ENCODE measurements at places on chromosomes 16 and 17.

DNA sequence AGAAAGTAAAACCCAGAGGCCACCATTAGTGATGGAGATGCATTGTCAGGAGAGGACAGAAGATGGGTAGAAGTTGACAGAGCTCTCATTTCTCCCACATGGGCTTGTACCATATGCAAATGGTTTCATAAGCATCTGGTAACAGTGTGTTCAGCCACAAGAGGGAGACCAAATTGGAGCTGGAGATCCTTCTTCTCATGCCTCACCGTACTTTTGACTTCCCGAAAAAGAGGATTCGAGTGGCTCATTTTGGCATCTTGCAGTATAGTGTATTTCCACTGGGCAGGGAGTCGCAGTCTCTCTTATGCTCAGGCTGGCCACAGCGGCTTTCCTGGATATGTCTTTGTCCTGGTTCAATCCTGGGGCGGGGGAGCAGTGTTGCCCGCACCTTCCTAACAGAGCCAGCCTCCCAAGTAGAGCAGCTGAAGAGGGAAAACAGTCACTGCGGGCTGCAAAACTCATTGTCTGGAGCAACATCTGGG lies 23.8 kb downstream of the TBC1D3B start:
- ATAC-seq: no peak

DNA sequence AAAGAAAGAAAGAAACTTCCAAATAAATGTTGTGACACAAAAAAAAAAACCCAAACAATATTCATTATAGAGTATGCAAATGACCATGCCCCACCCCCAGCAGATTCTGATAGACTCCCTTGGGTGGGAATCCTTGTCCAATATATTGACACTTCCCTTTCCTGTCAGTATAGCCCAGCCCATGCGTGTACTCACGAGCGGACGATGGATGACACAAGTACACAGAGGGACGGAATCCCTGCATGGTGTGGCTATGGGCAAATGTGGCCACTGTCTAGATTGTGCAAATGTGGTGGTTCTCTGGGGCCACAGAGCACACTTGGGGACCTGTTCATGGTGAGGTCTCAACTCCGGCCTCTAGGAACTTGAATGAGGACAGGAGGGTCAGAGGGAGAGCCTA lies 3.1 kb downstream of the RAB37 start:
- no peak for ATAC-seq

- no peak for ATAC-seq
Measured at GRCh38 chr17:31745964-31746600, 113.0 kb downstream of the COPRS start.

DNA sequence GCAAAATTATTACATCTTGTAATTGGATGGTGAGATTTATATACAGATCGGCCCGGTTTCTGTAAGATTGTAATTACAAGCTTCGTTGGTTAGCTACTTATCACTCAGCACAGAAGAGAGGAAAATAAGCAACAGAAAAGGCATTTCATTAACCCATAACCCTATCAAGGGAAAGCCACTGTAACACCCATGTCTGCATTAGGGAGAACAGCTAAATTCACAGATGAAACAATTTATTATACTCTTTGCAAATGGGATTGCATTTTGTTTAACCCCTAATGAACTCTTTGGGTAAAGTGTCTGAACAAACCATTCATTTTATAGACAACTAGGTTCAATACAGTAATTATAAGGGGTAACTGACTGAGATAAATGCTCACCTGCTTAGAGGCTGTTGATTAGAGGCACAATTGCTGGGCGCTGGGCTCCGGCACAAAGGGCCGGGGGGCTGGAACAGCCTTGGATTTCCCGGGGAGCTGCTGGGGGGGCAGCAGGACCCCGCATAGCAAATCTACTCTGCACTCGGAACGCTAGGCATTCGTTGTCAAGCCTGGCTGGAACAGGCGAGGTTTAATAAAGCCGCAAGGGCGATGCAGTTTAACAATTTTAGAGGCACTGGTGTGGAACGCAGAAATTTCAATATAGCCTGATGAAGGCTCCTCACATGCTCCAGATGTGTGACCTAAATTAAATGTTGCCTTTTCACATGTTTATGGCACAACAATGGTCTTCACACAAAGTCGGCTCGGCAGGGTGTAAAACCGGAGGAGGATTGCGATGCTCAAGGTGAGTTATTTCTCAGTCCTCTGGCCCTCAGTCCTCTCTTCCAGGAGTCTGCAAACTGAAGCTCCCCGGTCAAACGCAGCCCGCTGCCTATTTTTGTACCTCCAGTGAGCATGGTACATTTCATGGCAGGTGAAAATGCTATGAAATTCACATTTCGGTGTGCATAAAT lies 134.0 kb upstream of the IRX6 start:
- no peak for ATAC-seq

- ATAC-seq: no peak
Measured at GRCh38 chr16:31113121-31114120, 4.0 kb upstream of the KAT8 start.

- no peak for ATAC-seq
Measured at GRCh38 chr16:76373998-76374397, 96.8 kb downstream of the CNTNAP4 start.

DNA sequence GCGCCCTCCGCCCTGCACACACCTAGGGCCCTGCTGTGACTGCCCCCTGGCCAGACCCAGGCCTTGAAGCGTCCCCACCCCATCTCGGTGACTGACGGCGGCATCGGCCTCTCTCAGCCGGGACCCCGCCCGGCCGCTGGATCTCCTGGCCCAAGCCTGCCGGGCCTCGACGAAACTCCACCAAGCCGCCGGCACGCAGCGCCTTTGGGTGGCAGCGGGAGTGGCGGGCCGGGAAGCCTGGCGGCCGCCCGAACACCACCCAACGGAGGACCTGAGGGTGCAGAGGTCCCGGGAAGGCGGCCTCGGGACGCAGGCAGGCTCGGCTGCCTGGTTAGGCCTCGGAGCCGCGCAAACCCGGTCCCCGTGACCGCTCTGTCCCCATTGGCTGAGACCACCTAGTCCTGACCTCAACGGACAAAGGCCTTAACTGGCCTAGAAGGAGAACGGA lies 12.0 kb upstream of the TMEM97 start:
- no peak for ATAC-seq

DNA sequence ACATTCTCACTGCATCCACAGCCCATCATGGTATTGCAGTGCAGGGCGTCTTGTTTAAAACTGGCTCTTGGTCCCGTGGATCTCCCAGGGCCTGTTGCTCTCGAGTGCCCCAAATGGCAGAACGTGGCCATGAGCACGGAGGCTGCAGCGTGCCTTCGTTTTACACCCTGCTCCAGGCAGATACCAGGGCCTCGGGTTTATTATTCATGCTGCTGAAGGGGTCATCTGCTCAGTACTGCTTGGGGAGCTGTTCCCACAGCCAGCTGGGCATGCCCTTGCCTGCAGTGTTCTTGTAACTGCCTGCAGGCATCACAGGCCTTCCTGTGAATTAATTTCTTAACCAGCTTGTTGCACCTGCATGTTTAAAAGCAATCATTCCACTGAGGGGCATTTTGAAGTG lies 129.7 kb upstream of the CHMP6 start:
- peak; percentile 32 for ATAC-seq

GRCh38 chr17:39701012-39701783 lies 1.3 kb downstream of the ERBB2 start:
- no peak for ATAC-seq

DNA sequence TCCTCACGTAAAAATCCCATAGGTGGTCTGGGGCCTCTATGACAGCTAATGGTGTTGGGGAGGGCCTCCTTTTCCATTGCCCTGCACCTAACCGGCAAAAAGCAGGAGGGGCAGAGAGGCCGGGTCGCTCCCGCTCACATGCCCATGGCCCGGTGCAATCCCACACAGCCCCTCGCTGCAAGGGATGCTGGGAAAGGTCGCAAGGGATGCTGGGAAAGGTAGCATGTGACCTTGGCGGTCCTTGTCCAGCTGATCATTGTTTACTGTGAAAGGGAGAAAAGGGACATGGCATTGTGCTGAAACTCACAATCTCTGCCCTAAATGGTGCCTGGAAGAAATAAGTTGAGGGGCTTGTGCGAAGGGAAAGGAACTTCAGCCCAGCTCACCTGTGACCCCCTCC lies 10.0 kb downstream of the DEF8 start:
- ATAC-seq: no peak

GRCh38 chr16:89581045-89581695 lies 5.6 kb downstream of the CPNE7 start:
- no peak for ATAC-seq

GRCh38 chr17:82003411-82004381 lies 19.0 kb downstream of the CENPX start:
- ATAC-seq: peak; percentile 78

DNA sequence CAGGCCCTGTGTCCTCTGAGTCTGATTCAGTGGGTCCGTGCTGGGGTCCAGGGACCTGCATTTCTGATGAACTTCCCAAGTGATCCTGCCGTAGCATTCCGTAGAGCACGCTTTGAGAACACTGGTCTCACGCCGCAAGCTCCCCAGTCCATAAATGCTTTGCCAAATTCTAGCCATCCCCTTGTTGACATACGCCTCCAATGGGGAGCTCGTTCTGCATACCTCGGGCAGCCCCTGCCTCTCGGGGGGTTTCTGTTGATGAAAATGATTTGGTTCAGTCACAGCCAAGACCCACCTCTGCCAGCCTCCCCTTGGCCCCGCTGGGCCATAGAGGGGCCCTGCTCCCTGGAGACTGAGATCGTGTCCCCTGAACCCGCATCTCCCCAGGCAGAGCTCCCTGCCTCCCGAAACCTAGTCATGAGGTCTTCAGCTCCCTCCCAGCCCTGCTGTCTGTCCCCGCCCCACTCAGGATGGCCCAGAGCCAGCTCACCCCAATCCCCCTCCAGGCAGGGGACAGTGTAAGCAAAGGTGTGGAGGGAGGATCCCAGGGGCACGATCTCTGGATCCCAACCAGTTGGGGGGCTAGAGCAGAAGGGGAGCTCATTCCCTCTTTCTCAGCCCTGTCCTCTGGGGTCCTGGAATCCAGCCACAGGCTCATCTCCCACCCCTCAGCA lies 16.2 kb upstream of the SPNS2 start:
- ATAC-seq: no peak

DNA sequence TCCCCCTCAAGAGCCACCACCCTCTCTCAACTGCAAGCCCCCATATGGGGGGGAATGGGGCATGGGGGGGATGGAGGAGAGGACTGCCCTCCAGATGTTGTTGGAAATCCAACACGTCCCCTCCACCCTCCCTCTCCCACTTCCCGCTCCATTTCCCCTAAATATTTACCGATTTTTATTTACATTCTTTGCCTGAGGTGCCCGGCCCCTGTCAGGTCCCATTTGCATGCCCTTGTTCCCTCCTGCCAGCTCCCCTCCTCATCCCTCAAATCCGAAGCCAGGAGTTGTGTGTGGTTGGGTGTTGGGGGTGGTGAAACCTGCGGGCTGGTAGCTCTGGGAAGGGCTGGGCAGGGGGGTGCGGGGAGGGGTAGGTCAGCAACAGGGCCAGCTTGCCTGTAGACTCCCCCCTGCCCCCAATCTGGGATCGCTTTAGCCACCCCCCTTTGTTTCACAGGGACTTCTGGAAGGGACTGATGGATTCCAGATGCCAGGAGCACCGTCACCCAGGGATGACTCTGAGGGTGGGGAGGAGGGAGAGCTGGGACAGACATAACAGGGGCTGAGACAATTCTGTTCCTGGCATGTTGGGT lies 39.7 kb upstream of the NGFR start:
- ATAC-seq: no peak

DNA sequence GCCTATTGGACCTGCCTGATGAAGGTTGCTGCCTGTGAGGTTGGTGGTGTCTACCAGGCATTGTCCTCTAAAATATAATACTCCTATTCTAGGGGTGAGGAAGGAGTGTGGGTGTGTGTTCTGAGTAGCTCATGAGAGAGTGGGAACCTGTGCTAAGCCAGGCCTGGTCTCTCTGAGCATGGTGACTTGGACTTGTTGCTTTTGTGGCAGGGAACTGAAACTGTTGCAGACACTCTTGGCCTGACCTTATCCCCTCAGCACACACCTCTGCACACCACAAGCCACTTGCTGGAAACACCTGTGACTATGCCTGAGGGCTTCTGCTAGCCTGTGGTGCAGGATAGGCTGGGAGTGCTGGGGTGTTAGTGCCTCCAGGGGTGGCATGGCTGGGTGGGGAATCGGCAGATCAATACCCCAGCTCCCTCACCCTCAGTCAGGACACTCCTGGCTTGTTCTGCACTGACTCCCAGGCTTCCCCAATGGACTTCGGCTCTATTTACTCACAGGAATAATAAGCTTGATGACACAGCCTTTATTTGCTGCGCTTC lies 29.9 kb downstream of the PLCG2 start:
- no peak for ATAC-seq

- no peak for ATAC-seq
Measured at GRCh38 chr17:77167472-77168306, 26.9 kb downstream of the SEC14L1 start.

GRCh38 chr17:18944646-18945045 lies 7.3 kb upstream of the SLC5A10 start:
- no peak for ATAC-seq

DNA sequence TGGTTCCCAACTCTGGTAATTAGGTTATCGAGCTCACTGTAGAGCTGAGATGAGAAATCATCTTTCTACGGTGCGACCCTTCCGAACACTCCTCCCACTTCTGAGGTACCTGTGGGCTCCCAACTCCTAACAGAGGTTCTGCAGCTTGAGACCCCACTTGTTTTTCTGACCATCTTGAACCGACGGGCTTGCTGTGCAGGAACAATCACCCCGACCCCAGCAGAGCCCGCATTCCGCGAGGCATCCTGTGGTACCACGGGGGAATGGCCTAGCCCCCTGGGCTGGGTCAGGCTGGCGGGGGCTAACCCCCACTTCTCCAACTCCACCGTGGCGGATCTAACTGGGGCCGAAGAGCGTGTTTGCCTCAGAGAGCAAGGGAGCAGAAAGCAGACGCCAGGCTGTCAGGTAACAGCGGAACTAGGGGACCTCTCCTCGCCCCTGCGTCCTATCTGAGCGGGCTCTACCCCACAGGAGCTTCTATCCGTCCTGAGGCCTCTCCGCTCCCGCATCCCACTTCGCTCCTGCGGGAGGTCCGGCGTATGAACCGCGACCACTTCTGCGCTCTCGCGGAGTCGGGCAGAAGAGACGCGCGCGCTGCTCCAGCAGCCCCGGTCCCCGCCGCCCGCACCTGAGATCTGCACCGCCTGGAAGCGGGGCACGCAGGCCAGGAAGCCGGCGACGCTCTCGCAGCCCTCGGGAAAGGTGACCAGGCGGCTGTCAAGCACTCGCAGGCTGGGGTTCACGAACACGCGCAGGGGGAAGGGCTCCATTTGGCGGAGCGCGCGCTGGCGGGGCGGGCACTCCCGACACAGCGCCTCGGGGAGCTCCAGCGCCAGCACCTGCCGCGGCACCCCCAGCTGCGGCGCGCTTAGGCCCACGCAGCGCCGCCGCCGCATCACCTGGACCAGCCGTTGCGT lies 761 bp downstream of the PDF start:
- no peak for ATAC-seq

GRCh38 chr16:2475413-2476344 lies 752 bp downstream of the TBC1D24 start:
- no peak for ATAC-seq

DNA sequence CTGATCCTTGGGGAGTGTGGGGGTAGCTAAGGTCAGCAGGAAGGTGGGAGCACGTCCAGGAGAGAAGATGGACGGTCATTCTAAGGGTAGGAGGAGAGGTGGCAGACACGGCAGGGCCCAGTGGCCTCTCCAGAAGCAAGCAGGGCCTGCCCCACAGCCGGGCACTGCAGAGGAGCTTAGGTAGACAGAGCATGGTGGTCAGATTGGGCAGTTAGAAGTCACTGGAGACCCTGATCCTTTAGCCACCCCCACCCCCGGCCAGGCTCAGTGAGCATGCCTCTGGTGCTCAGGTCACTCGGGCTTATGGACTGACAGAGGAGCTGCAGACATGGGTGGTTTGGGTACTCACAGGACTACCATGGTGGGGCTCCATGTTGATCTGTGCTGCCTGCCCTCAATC lies 26.3 kb downstream of the NLRP1 start:
- ATAC-seq: no peak
